Caudate nucleus (tissue), 63 donors: ENCODE measurements at places on chromosomes 5 and 9.

DNA sequence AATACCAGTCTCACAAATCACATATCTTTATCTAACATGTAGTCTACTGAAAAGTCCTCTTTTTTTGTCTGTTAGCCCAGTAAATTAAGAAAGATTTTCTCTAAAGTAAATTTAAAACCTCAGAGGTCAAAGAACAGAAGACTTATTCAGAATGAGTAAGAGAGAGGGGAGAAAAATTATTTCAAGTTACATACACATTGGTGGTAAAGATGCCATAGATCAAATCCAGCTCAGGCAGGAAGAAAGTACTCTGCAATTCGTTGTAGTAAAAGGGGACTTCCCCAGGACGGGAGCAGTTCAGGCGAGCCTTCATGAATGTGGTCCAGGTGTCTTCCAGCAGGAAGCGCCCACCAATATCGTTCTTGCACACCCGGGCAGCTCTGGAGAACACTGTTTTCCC, 344.1 kb downstream of the SEMA5A start:
- no peak for DNase-seq

GRCh38 chr5:135996611-135997010, 32.2 kb upstream of the TGFBI start:
- DNase-seq = no peak

DNA sequence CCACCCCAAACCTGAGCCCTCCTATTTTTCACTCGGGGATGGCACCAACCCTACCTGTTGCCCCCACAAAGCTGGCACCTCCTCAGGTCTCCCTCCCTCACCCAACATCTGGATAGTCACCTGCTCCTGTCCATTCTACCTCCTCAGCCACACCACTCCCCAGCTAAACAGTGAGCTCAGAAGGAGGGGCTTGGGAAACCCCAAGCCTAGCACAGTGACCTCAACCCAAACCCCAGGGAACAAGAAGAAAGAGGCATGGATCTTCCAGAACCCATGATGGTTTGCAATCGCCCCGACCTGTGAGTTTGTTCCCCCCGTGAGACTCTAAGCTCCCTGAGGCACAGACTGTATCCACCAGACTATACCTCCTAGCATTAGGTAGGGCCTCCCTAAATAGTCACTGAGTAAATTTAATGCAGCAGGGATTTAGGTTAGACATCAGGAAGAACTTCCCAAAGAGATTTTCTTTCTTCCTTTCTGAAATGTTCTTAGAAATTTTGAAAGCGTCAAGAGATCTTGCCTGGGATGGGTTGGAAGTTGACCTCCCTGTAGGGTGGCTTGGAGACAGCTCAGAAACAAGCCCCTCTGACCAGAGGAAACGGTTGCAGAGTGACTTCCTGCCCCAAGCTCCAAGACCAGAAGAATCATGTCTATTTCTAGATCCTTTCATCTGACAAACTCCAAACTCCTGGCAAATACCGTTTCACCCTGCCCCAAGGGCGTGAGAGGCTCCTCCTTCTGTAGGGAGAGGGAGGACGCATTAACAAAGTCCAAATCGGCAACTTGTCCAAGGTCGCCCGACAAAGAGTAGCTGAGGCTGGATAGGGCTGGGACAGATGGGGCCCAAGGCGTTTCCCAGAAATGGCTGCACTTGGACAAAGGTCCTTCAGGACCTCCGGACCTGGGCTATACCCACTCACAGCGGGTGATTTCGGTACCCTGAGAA, 4.1 kb downstream of the FIBCD1 start:
- DNase-seq = no peak

GRCh38 chr5:150107909-150108447, 21.6 kb upstream of the CSF1R start:
- no peak for DNase-seq

GRCh38 chr9:36862206-36863145, 171.6 kb downstream of the PAX5 start:
- peak; percentile 12 for DNase-seq
